ENCODE measurements at places on chromosomes 4 and X.

- DNase-seq, result no peak
These were observed 19.2 kb downstream of the SLC9A7 start for GRCh38 chrX:46739736-46740135.

- DNase-seq, result no peak
These were observed 268.6 kb upstream of the IGFBP7 start for GRCh38 chr4:57378766-57379165.

DNA sequence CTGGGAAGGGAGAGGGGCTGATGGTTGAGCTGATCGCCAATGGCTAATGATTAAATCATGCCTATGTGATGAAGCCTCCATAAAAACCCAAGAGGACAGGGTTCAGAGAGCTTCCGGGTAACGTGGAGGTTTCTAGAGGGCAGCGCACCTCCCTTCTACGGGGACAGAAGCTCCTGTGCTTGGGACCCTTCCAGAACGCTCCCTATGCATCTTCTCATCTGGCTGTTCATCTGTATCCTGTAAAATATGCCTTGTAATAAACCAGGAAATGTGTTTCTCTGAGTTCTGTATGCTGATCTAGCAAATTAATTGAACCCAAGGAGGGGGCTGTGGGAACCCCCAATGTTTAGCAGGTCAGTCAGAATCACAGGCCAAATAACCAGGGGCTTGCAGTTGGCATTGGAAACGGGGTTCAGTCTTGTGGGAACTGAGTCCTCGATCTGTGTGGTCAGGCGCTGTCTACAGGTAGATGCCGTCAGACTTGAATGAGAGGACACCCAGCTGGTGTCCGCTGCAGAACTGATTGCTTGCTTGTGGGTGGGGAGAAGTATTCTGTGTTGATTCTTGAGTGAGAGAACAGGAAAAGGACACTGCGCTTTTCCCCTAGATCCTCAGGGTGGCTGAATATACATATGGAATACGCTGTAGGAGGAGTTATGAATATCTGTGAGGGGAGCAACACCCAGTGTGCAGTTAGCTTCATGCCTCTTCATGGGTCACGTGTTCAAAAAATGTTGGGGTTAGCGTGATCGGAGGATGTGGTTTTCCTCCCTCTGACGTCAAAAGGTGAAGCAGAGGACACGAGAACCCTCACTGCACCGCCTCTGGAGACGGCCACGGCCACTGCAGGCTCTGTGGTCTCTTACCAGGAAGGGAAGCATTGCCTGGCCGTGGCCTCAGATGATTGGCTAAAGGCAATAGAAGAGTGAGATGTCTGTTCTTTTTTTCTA lies 29.2 kb downstream of the HTT-AS start:
- no peak for DNase-seq

DNA sequence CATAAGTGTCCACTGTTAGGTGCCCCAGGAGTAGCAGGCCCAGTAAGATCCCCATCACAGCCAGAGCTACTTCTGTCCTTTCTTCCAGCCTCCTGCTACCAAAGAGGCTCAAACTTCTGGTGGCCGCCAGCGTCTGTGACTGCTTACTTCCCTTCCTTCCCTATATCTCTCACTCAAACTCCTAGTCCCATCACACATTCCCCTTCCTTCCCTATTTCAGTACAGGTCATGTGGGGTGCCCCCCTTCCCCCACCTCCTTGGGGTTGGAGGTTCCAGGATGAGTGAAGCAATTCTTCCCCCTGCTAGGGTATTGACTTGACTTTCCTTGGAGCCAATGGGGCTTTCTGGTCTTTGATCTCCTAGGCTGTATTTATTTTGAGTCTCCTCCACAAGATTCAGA lies at the start of gene VSIG4:
TSS of gene VSIG4 (minus strand) at position 137 of the 400 bp plus-strand sequence. CDS start at position 55, 82 bp downstream.
- DNase-seq, result no peak

GRCh38 chr4:15695729-15696128 lies 7.1 kb upstream of the BST1 start:
- DNase-seq, result no peak

DNA sequence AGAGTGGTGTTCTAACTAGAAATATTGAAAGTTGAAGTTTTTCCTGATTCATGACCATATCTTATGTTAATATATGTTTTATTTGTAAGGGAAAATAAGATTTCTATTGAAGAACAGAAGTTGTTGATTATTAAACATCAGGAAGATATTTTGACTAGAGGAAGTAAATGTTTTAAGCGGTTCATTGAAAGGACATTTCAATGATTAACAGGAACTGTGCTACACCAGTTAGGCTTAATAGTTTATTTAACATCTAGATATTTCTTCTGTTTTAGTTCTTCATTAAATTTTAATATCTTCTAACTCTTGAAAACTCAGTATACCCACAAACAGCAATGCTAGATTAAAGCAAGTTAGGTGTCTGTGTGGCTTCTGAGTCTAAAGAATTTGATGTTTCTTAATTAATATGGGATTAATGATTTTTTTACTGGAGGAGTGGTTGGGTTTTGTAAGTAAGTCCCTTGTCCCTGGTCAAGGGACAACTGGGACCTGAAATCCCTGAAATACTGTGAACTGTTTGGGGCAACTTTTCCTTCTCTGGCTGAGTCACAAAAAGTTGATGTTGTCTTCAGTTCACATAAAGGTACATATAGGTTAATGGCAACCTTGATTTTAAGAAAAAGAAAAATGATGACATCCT lies 42.9 kb upstream of the CYP4V2 start:
- no peak for DNase-seq

DNA sequence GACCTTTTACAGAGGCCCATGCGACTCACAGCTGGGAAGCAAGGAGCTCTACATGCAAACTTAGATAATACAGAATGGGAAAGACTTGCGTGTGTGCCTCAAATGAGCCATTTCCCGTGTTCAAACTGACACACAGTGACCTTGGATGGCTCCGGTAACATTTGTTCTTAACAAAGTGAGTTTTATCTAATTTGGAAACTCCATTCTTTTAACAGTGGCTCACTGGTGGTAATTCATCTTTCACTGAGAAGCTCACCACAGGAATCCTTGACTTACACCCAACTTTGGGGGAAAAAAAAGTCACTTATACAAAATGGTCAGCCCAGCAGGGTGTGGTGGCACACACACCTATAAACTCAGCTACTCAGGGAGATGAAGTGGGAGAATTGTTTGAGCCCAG lies 190.6 kb downstream of the LDB2 start:
- no peak for DNase-seq

- DNase-seq, result no peak
These were observed 44.2 kb downstream of the EVC start for GRCh38 chr4:5755161-5755560.

DNA sequence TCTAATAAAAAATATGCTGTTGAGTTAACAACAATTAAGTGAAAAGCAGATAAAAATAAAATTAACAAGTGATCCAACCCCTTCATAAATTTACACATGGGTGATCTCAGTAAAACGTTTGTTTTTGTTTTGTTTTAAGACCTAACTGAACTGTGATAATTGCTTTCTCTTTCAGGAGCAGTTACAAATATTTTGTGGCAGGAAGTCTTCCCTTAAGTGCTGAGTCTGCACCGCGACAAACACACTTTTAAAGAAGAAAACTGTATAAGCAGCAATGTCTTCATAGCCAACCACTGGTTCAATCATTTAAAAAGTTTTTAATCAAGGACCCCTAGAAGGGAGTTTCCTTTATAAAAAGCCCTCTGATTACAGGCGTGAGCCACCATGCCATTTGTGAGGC lies 53.7 kb upstream of the NFKB1 start:
- no peak for DNase-seq

DNA sequence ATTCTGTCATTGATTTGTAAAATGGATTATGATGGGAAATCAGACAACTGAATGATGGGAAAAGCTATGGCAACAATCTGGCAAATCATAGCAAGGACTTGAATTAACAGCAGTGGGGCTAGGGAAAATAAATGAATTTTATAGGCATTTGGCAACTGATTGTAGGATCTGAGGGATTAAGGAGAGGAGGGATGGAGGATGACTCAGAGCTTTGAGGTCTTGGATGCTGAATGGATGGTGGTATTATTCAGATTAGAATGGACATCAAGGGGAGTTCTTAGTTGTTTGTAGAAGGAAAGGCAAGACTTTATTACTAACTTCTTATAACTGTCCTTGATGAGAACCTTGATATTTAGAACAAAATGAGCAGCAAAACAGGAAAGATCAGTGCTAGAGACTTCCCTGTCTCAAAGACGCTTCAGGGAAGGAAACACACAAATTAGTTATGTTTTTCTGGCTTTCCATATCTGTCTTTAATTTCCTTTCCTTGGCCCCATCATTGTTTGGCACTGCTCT lies 51.4 kb upstream of the HHIP start:
- no peak for DNase-seq

DNA sequence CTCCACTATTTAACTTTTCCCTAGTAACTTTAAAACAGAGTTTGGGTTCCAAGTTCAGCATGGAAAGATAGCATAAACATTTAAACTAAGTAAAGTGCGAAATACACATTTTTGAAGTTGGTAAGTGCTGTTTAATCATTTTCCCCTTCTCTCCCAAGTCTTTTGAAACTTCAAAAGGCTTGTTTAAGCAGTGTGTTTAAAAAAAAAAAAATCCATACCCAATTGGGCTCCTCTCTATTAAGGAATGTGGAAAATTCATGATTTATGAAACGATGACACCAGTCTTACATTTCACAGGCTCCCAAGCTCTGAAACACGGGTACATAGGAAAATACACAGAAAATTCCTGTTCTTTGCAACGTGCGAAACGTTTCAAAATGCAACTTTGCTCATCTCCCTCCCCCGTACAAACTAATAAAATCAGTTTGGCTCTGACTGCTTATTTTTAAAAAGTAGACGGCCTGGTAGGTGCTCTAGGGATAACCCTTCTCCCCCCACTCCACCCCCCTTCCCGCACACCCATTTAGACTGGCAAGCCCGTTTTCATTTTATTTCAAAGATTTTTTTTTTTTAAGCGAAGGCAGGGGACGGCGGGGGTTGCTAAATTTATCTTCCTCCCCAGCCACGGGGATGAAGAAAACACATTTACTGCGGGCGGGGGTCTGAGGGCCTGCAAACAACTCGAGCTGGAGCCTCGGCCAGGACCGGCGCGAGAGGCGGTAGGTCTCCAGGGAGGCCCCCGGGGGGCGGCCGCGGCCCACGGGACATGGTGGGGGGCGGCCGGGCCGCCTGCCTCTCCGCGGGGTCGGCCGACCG lies 786 bp upstream of the ZFX start:
- peak; percentile 55 for DNase-seq

DNA sequence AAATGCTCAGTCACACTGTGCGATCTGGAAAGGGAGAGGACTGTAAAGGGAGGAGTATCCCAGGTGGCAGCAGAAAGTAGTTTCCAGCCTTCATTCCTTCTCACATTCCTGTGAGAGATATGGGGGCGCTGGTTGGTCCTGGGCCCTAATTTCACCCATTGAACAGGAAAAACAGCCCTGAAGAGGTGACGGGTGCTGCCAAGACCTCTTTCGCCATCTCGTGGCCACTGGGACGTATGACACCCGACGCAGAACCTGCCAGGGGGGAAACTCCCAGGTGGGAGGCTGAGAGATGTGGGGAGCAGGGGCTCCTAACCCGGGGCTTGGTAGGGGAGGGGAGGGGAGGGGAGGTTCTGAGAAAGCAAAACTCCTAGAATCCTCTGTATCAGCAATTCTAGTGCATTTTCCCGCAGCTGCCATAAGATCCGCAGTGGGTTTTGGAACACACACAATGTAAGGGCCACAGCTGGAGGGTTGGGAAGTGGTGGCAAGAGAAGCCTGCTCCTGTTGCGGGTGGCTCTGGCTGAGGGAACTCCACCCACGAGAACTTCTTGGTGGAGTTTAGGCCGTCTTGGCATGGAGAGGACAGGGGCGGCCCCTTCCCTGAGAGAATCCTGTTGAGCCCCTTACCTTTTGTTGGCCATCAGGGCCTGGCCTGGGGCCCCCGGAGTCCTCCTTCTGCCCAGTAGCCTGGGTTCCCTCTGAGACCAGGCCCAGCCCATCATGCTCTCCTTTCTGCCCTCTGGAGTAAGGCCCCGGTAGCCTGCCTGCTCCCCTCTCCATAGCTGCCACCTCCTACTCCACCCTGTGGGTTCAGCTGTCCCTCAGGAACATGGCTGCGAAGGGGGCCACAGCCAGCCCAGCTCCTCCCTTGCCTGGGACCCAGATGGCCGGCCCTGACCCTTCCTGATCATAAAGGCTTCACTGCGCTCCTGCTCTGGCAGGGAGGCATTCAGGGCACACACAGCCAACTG lies 134.1 kb downstream of the OR13H1 start:
- peak; percentile 32 for DNase-seq

GRCh38 chr4:78459327-78459726 lies 92.2 kb upstream of the ANXA3 start:
- DNase-seq, result no peak

DNA sequence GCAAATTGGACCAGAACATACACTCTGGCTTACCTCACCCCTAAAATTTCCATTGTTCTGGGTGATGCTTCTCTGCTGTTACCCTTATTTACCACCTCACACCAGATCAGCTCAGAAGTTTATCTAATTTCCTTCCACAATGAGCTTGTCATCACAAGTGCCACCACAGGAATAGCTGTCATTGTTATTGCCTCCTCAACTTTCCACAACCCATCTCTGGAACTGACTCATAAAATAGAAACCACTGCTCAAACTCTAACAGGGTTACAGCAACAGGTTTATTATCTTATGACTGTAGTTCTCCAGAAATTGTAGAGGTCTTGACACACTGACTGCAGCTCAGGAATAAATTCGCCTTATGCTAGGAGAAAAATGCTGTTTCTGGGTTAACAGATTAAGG lies 52.7 kb downstream of the ZNF718 start:
- DNase-seq, result no peak

DNA sequence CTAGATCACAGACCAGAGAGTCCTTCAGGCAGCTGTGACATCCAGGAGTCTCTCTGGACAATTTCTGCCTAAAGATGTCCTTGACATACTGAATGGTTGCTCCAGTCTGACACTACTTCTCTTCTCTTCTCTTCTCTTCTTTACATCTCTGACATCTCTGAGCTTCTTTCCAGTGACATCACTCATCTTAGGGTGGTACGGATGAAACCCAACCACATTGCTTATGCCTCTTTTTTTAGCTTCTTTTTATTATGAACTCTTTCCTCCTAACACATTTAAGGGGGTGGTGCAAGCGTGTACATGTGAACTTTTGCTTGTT lies 39.4 kb upstream of the IRF2 start:
- no peak for DNase-seq

DNA sequence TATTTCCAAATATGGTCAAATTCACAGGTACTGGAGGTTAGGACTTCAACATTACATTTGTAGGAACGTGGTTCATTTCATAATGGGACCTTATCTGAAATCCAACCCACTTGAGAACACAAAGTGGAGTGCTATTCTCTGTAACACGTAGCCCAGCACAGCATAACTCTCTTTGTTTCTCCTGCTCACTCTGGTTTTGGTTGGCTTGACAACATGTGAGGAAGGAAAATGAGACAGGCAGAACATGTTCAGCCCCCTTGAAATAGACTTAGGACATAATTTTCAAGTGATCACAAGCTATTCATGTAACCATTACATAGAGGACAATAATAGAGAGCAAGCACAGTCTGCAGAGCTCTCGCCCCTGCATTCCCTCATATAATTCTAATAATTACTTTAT lies 115.1 kb upstream of the SMIM10 start:
- DNase-seq, result no peak

DNA sequence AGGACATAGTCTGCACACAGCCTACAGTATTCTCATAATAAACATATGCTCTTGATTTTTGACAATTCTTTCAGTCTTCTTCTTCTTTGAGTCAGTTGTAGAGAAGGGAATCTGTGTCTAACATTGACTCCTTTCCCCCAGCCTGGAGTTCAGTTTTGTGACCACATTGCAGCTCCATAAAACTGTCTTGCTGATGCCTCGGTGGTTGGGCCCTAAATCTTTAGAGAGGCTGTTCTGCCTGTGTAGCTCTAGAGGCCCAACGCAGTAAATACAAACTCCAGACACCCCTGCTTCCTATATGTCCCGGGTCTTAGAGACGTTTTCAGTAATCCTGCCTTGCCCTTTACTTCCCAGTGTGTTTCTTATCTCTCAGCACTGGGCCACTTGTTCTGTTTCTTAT lies 639.5 kb upstream of the AADAT start:
- DNase-seq, result no peak
